GF-D8 (cell line): ENCODE measurements at places on chromosomes 1 and 21.

GRCh38 chr1:220894025-220894923 lies 15.0 kb downstream of the HLX start:
- no peak for DNase-seq

- no peak for DNase-seq
These were observed 123.4 kb downstream of the POU2F1 start for GRCh38 chr1:167344112-167344511.

- DNase-seq = no peak
These were observed 56.4 kb upstream of the RUNX3 start for GRCh38 chr1:24986372-24986965.

- DNase-seq = no peak
These were observed 99.0 kb upstream of the CD34 start for GRCh38 chr1:208009706-208010444.

- peak; percentile 76 for DNase-seq
These were observed 36.1 kb downstream of the PEX14 start for GRCh38 chr1:10510520-10511493.

DNA sequence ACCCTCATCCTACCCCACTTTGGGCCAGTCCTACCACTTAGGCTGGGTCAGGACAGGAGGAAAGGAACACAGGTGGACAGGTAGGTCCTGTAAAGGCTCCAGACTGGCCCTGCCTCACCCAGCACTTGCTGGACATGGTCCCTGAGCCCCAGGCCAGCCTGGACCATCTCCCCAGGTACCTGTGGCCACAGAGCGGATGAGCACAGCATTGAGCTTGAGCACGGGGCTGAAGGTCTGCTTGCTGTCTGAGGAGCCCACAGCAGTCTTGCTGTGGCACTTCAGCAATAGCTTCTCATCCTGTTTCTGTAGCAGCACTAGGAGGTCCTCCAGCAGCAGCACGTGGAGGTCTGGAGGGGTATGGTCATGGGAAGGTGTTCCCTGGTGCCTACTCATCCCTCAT lies 23.3 kb downstream of the LRRC71 start:
- DNase-seq = no peak

- DNase-seq = no peak
These were observed 16.4 kb downstream of the PRXL2B start for GRCh38 chr1:2602866-2603520.

DNA sequence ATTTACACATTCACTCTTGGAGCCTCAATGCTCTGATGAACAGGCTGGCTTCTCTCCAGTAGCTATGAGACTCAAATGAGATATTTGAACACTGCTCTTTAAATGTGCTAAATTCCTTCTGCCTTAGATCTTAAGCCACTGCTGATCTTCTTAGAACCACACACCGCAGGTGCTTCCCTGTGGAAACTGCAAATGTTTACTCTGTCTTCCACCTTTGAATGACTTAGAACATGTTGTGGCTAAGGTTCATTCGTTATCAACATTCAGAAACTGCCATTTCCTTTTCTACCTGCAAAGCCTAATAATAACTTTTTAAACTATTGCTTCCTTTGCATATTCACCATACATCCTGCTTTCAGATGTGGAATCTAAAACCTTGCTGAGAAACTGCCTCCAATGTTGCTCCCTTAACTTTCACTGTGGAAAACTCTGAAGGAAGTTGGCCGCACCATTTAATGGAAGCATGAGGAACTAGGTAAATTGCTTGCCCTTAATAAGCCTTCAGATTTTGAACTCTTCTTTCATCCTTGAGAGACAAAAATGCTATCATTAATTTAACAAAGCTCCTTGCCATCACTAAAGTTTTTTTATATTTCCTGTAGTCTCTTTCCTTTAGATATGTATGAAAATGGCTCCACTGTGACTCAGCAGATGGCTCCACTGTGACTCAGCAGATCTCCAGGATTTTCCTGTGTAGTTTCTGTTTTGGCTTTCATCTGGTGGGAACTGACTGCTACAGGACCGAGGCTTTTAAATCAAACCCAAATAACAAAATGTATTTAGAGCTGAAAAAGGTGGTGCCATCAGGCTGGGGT lies 143.8 kb downstream of the TNFSF18 start:
- DNase-seq = peak; percentile 2

DNA sequence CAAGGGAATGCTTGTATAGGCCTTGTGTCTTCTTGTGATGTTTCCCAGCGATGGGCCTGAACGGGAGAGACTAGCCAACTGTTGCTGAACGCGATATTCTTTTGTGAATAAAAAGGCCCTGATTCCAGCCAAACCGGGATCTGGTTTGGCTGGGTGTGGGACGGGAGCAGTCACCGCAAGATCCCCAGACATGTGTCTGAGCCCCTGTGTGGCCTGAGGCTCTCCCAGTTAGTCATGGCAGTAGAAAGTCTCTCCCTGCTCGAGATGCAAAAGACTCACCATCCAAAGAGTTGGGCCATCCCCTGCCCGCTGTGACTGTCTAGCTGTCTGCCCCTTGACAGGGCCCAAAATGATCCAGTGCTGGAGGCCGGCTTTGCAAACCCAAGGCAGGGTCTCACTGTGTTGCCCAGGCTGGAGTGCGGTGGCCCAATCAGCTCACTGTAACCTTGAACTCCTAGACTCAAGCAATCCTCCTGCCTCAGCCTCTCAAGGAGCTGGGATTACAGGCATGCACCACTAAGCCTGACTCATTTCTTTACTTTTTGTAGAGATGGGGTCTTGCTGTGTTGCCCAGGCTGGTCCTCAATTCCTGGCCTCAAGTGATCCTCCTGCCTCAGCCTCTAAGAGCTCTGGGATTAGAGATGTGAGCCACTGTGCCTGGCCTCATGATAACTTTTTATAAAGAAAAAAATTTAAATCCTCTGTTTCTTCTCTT lies 56.4 kb downstream of the KIF26B start:
- DNase-seq = no peak

DNA sequence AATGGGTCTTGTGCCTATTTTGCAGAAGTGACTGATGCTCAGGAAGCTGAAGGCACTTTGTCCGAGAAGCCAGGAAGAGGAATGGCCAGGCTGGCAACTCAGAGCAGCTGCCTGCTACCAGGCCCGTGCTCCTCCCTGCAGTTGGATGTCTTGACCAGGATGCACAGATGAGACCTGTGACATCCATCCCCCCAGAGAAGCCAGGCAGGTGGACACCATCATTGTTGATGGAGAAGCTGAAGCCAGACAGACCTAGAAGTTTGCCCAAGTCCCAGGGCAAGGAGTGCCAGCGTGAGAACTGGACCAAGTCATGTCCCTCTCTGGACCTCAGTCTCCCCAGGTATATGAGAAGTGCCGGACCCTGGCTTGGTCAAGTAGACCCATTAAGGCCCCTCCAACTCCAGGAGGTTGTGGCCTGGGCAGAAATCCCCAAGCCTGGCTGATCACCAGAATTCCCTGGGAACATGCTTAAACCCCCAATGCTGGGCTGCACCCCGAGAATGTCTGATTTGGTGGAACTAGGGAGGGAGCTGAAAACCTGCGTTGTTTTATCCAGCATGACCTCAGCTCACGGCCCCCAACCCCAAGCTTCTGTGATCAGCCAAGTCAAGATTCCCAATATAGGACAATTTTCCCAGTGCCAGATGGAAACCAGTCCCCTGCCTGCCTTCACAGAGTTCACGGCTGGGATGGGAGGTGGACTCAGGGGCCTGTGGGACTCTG lies 82.4 kb downstream of the CAMK2N1 start:
- no peak for DNase-seq

GRCh38 chr1:162699366-162699765 lies 67.1 kb downstream of the DDR2 start:
- DNase-seq = no peak

DNA sequence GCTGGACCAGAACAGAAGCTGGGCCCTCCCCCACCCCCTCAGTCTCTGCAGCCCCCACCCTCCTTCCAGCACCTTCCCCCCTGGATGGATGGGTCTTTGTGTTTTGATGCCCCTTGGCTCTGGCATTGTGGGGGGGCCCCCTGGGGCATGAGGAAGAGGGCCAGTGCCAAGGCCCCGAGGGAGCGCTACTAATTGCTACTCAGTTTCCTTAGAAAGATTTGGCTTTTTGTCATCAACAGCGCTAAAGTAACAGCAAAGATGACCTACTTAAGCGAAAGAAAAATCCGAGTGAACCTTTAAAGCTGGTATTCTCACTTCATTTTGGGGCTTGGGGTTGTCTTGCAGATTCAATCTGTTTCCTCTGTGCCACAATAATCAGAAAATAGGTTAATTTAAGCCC lies 63.5 kb downstream of the SKI start:
- no peak for DNase-seq

GRCh38 chr1:204885288-204885711 lies 14.6 kb downstream of the NFASC start:
- no peak for DNase-seq

DNA sequence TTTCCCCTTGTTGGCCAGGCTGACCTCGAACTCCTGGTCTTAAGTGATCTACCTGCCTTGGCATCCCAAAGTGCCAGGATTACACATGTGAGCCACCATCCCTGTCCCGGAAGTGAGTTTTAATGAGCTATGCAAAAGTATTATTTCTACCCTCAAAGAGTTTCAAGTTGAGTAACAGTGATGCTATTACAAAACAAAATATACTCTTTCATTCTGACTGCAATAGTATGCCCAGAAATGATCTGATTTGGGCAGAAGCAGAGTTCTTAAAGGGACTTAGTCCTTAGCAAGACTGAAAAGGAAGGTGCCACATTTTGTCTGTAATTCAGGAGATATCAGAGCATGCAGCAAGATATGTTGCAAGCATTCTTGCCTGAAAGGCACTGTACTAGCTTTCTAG lies 375.4 kb downstream of the NUF2 start:
- no peak for DNase-seq

GRCh38 chr1:209674957-209675564 lies at the start of gene G0S2:
Gene G0S2, plus strand, starts transcription at chr1:209675412. Its CDS starts 273 bp downstream, at chr1:209675685.
- no peak for DNase-seq

DNA sequence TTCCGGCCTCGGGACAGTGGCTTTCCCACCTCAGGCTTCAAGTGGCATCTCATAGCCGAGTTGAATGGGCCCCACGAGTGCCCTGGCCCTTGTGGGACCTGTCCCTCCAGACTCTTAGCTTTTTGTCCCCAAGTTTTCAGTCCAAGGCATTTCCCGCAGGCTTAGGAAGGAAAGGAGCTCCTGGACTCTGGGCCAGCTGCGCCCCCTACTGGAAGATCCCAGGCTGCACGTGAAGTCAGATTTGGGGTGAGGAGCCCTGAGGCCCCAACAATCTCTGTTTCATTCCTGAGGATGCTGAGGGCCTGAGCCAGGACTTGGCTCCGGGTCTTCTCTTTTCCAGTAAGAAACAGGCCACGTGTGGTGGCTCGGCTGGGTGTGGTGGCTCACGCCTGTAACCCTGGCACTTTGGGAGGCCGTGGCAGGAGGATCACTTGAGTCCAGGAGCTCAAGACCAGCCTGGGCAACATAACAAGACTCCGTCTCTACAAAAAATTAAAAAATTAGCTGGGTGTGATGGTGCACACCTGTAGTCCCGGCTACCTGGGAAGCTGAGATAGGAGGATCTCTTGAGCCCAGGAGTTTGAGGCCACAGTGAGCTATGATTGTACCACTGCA lies 67.4 kb downstream of the ARHGEF10L start:
- no peak for DNase-seq

GRCh38 chr1:40312238-40313205 lies 4.6 kb downstream of the COL9A2 start:
- DNase-seq = peak; percentile 61

GRCh38 chr1:3049164-3049563 lies 19.8 kb upstream of the PRDM16 start:
- no peak for DNase-seq

- no peak for DNase-seq
These were observed 71.9 kb downstream of the OBSCN start for GRCh38 chr1:228279722-228280105.

- DNase-seq = no peak
These were observed 25.0 kb upstream of the EPHB2 start for GRCh38 chr1:22685591-22686059.

- DNase-seq = no peak
These were observed 14.7 kb downstream of the RUNX1 start for GRCh38 chr21:35034203-35034926.

GRCh38 chr21:42486531-42486930 lies 9.5 kb downstream of the RSPH1 start:
- no peak for DNase-seq

DNA sequence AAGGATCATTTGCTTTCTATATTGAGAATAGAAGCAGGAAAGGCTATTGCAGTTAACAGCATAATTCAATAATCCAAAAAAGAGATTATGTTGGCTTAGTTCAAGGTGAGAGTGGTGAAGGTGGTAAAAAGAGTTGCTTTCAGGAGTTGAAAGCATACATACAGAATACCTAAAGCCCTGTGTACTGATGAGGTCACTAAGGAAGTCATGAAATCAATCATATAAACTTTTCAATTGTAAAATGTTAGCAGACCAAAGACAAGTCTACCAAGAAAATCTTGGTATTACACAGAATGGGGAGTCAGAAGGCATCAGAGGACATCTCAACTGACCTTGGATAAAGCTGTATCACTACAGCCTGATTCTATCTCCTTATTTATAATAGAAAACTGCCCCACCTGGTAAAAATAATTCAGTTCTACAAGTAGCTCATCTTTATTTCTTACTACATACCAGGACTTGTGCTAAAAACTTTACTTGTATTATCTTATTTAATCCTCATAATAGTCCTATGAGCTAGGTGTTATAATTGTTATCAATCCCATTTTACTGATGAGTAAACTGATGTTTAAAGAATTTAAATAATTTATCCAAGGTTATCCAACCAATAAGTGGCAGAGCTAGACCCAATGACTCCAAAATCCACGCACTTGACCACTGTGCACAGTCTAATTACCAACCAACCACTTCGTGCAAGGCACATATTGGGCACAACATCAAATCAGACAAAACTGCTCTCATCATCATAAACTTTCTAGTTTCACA lies 40.9 kb downstream of the TUT4 start:
- no peak for DNase-seq

DNA sequence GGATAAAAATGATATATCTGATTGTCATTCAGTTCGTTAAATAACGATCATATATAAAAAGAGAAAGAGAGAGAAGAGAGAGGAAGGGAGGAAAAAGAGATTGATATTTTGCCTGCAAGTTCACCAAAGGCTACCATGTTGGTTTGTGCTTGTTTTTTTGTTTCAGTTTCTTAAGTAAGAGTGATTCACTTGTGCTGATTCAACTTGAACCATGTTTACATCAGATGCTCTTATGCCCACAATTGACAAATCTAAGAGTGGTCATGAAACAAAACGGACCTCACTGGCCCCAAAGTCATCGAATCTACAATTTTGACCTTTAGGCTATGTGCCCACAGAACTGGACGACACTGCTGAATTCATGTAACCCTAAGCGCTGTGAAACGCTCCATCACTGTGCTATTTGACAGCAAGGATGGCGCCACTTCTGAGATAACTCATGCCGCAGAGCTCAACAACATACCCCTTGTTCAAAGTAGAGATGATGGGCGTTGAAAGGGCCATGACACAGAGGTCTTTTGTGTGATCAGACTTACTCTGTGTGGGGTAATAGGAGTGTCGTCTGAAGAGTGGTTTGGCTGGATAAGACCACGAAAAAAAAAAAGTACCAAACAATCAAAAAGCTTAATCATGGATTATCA lies 481.4 kb downstream of the SETD4 start:
- DNase-seq = no peak

GRCh38 chr1:29148656-29149491 lies 25.2 kb upstream of the TMEM200B start:
- no peak for DNase-seq
